ENCODE measurements at places on chromosomes 2 and 18. TPM values are rescaled to one million over a fixed set of nuclear protein-coding genes. Genes with fewer than 3 reads are reported as not detected.

DNA sequence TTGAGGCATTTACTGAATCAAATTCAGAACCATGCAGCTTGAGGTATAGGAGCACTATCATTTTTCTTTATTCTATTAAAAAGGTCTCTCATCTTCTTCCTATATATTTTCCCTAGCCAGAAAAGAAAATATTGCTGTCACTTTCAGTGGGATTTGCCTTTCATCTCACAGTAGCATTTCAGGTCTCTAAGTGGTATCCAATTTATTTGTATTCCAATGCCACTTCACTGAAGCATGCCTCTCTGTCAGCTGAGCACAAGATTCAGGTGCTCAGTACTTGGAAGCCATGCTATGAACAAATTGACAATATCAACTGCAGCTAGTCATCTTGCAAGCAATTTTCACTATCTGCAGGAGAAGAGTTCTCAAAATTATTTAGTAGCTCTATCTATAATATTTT, 457.2 kb upstream of the SLC39A10 start:
- no peak for DNase-seq
- H3K27me3 ChIP-seq: no peaks in the 10 kb centered on the region
- no peak overlapping the region for H3K27ac ChIP-seq
- no peak overlapping the region for H3K4me3 ChIP-seq

DNA sequence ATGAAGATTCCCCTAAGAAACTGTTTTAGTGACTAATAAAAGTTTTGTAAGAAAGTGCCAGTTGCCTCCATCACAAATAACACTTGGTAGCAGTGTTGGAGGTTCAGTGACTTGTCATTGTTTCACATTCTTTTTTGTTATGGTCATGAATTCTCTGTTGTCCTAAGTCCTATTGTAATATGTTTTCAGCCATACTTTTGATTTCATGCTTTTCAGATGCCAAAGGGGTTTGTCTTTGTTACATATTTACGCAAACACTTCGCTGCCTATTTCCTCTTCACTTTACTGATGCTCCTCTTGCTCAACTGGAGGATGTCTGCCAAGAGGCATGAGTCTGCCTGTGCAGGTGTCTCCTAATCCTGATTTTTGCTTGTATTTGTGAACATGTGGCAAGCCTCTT, 66.6 kb downstream of the PHLPP1 start:
- no peak for DNase-seq
- no peaks in the 10 kb centered on the region for H3K27me3 ChIP-seq
- no peak overlapping the region for H3K27ac ChIP-seq
- no peaks in the 10 kb centered on the region for H3K36me3 ChIP-seq
- peaks cover 7% of the 10 kb centered on the region for H3K4me1 ChIP-seq

Gene ATP8B1
- total RNA-seq: 21.9 TPM

DNA sequence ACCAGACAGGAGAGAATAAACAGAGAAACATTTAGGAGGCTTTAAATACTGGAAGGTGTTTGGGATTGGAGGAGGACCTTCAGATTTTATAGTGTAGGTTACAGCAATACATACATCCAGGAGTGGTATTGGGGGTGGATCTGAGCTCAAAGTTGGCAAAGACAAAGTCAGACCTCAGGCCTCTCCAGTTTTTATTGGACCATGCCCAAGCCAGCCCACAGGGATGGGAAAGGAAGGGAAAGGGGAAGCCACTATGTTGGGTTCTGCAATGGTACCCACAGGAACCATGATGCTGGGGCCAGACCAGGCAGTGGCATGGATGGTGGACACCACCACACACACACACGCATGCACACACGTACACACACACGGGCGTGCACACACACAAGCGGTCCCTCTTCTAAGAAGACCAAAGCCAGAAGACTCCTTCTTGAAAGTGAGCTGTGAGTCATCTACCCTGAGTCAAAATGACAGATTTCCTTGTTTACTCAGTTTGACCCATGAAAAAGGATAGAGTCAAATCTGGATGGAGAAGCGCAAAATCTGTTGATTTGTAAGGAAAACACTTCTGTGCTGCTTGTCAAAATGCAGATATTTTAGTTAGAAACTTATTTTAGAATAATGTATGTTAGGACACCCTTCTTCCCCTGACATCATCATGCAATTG, 87.9 kb downstream of the TRABD2A start:
- peaks cover 2% of the 10 kb centered on the region for H3K36me3 ChIP-seq
- no peak for DNase-seq
- H3K4me1 ChIP-seq: no peaks in the 10 kb centered on the region
- no peak overlapping the region for H3K4me3 ChIP-seq
- H3K27ac ChIP-seq: no peak overlapping the region

Gene NDC80
- total RNA-seq: 15.0 TPM

DNA sequence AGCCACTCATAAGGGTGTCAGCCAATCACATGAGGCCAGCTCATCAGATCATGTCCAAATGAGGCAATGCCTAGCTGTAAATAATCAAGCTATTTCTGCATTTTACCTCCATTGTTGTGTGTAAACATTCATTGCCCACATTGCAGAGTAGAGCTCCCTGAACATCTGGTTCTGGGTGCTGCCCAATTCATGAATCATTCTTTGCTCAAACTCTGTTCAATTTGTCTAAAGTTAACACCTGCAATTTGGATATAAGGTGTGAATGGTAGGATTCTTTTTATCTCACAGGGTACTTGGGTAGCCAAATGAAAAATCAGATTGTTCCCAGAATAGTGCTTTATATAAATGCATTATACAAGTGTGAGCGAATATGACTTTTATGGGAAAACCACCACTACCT, 345.5 kb upstream of the NT5C1B start:
- H3K4me1 ChIP-seq: no peaks in the 10 kb centered on the region
- no peak overlapping the region for H3K27ac ChIP-seq
- H3K27me3 ChIP-seq: no peaks in the 10 kb centered on the region
- no peaks in the 10 kb centered on the region for H3K36me3 ChIP-seq
- no peak for DNase-seq

GRCh38 chr2:231786917-231787292, 660 bp downstream of the COPS7B start:
- H3K36me3 ChIP-seq: peaks cover 5% of the 10 kb centered on the region
- DNase-seq: no peak
- H3K27ac ChIP-seq: peak overlapping the region; percentile 90
- peaks cover 29% of the 10 kb centered on the region for H3K4me1 ChIP-seq
- peak overlapping the region; percentile 79 for H3K4me3 ChIP-seq
- H3K27me3 ChIP-seq: no peaks in the 10 kb centered on the region

GRCh38 chr18:32707586-32707985, 65.2 kb downstream of the KLHL14 start:
- no peak overlapping the region for H3K27ac ChIP-seq

Gene NEU2
- total RNA-seq: not detected

DNA sequence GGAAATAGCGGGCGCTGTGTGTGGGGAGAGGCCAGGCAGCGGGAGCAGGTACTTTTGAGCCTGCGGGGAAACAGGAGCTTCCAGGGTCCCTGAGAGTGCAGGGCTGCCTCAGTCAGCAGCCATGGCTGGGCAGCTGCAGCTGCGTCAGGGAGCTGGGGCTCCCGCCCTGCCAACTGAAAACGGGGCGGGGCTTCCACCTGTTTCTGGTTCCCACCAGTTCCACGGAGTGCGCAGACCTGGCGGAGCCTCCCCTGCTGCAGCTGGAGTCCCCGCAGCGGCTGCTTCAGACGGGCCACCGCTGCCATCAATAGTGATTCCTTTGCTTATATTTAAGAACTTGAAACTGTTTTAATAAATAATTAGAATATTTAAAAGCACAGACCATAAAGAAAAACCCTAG, 30.6 kb upstream of the RPRM start:
- no peak for DNase-seq
- H3K27me3 ChIP-seq: no peaks in the 10 kb centered on the region
- H3K36me3 ChIP-seq: peaks cover 5% of the 10 kb centered on the region
- peaks cover 4% of the 10 kb centered on the region for H3K4me1 ChIP-seq
- H3K4me3 ChIP-seq: no peak overlapping the region

DNA sequence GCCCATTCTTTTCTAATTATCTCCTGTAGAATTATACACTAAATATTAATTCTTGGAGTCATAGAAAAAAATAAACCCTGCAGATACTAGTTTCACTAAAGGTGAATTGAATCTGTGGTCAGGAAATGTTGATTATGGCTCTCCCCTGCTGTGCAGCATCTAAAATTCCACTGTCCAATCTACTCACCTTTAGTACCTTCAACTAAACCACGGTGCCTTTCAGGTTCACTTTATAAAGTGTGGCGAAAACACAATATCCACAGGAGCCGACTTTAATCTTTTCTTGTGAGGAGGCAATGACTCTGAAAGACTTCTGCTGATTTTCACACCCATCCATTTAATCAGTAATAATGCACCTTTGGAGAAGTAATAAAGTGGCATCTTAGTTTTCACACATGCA, 402.3 kb downstream of the THSD7B start:
- H3K4me3 ChIP-seq: no peak overlapping the region
- DNase-seq: no peak
- no peak overlapping the region for H3K27ac ChIP-seq
- H3K27me3 ChIP-seq: peaks cover 34% of the 10 kb centered on the region

GRCh38 chr18:34772887-34773286, 62.8 kb downstream of the DTNA start:
- H3K27ac ChIP-seq: no peak overlapping the region
- peaks cover 5% of the 10 kb centered on the region for H3K4me1 ChIP-seq
- H3K4me3 ChIP-seq: no peak overlapping the region

Gene COL5A2
- 4.5 TPM for total RNA-seq

Gene IDH1
- 260 TPM for total RNA-seq

Gene KCMF1
- total RNA-seq: 61.3 TPM

Gene C1GALT1C1L
- total RNA-seq: not detected

Gene PROM2
- total RNA-seq: 14.2 TPM

DNA sequence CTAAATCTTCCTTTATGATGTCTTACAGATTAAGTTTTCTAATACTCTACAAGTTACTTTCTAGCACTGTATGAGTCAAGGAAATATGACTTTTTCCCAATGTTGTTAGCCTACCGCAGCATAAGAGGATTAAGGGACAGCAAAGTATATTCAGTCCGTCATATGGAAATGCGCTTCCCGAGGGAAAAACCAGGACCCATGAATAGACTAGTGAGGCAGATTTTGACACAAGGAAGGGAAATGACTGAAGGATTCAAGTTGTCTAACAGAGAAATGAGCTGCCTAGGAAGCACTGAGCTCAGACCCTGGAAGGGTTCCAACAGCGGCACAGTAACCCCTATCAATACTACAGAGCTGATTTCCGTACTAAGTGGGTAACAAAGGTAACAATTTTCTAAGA, 12.0 kb downstream of the SEPTIN10 start:
- H3K36me3 ChIP-seq: peaks cover 9% of the 10 kb centered on the region
- H3K4me1 ChIP-seq: peaks cover 7% of the 10 kb centered on the region
- H3K27ac ChIP-seq: no peak overlapping the region
- no peak for DNase-seq
- no peak overlapping the region for H3K4me3 ChIP-seq

GRCh38 chr2:119455066-119455718, 23.5 kb downstream of the TMEM37 start:
- peaks cover 22% of the 10 kb centered on the region for H3K27me3 ChIP-seq
- peaks cover 3% of the 10 kb centered on the region for H3K36me3 ChIP-seq
- DNase-seq: no peak
- peaks cover 5% of the 10 kb centered on the region for H3K4me1 ChIP-seq
- no peak overlapping the region for H3K27ac ChIP-seq

Gene CRYGD
- total RNA-seq: not detected

DNA sequence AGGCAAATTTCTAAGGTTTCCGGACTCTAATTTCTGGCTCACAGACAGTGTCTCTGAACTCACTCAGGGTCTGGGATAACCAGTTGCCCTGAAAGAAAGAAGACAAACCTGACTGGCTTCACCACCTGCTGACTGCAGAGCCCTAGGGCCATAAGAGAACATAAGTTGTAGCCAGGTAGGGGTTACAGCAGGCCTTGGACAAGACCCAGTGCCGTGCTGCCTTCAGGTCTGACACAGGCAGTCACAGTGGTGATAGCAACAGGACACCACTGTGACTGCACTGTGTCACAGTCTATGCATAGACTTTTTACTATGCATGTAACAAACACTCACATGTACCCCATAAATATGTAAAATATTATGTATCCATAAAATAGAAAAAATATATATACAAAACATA, 508.5 kb downstream of the PID1 start:
- H3K4me3 ChIP-seq: no peak overlapping the region
- H3K27ac ChIP-seq: no peak overlapping the region
- H3K4me1 ChIP-seq: no peaks in the 10 kb centered on the region
- no peak for DNase-seq

Gene PIGN
- total RNA-seq: 34.9 TPM

Gene STK17B
- total RNA-seq: 3.6 TPM

GRCh38 chr2:55419233-55419678, 400 bp downstream of the CCDC88A start:
- peak overlapping the region; percentile 90 for H3K4me3 ChIP-seq
- peaks cover 10% of the 10 kb centered on the region for H3K27me3 ChIP-seq
- no peak for DNase-seq
- no peaks in the 10 kb centered on the region for H3K36me3 ChIP-seq

Gene LPIN2
- 25.9 TPM for total RNA-seq

DNA sequence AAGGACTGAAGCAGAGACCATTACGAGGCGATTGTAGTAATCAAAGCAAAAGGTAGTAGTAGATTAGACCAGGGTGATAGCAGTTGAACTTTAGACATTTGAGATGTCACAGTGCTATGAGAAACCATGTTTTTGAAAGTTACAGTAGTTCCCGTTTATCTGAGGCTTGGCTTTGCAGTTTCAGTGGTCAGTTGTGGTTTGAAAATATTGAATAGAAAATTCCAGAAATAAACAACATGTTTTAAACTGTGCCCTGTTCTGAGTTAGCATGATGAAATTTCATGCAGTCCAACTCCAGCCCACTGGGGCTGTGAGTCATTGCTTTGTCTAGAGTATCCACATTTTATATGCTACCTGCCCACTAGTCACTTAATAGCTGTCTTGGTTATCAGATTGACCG, 47.5 kb downstream of the ZNF638 start:
- H3K4me3 ChIP-seq: no peak overlapping the region
- no peak for DNase-seq
- H3K4me1 ChIP-seq: peaks cover 6% of the 10 kb centered on the region
- H3K27me3 ChIP-seq: no peaks in the 10 kb centered on the region
- H3K27ac ChIP-seq: peak overlapping the region; percentile 46
- H3K36me3 ChIP-seq: peaks cover 33% of the 10 kb centered on the region

- H3K4me1 ChIP-seq: peaks cover 6% of the 10 kb centered on the region
- H3K27me3 ChIP-seq: no peaks in the 10 kb centered on the region
- H3K27ac ChIP-seq: no peak overlapping the region
- H3K4me3 ChIP-seq: no peak overlapping the region
These were observed 178.0 kb downstream of the ASXL3 start for GRCh38 chr18:33755931-33756560.

DNA sequence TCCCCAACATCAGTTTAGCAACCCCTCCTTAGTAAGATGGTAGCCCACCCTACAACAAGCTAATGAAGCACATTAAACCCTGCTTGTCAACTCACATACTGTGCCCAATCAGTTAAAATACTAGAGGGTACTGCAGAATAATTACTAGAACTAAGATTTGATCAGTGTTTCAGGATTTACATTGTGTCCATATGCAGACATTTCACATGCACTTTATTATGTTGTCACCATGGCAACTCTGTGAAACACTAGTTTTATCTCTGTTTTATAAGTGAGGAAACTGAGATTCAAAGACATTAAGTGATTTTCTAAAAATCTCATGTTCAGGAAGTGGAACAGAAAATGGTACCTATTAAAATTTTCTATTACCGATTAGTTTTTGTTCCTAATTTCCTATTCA, 61.7 kb downstream of the CYBRD1 start:
- no peak overlapping the region for H3K27ac ChIP-seq
- no peaks in the 10 kb centered on the region for H3K4me1 ChIP-seq
- DNase-seq: no peak
- peaks cover 5% of the 10 kb centered on the region for H3K27me3 ChIP-seq
- H3K36me3 ChIP-seq: no peaks in the 10 kb centered on the region
- H3K4me3 ChIP-seq: no peak overlapping the region

Measured in progenitor cell of endocrine pancreas (in vitro differentiated cells).